Muscle of arm (tissue), 14 donors: ENCODE measurements at places on chromosomes 1 and 21. TPM values are rescaled to one million over a fixed set of nuclear protein-coding genes. Genes with fewer than 3 reads are reported as not detected.

GRCh38 chr1:26856181-26856580 lies 6.8 kb upstream of the SFN start:
- no peak for DNase-seq

ZSWIM5 gene
- polyA plus RNA-seq = 1.4 TPM

DNA sequence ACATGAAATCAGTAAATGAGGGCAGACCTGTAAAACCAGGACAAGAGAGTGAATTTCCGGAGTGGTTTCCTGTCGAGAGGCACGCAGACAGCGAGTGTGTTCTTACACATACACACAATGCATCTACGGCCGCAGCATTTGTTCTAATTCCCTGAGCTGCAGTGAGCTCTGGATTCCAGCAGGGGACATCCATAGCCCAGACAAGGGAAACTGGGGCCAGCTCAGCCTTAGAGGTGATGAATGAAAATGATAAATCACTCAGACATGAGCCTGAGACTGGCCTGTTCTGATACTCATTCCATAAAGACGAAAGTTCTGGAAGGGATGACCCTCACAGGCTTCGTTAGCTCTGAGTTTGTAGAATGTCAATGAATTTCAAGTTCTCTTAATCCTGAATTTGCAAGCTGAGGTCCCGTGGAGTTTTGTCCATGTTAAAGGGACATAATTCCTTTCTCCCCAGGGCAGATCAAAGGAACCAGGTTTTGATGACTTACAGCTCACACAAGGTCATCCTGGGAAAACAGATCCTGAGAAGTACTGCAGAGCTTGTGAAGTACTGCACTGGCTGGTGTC lies 207.9 kb upstream of the C1orf87 start:
- DNase-seq = peak; percentile 80

DNA sequence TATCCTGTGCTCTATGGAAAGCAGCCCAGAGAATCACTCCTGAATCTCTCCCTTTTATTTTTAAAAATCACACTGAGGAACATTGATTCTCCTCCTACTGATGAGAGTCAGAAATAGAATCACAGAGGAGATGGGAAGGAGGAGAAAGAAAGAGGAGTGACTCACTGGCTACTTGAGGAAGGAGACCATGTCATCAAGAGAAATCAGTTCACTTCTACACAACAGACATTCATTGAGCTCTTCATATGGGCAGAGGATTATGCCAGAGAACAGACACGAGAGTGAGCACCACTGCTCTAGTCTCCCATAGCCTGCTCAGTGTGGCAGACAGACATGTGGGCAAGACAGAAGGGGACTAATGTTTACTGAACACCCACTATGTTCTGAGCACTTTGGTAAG lies 44.2 kb downstream of the RAB3B start:
- no peak for DNase-seq

DNA sequence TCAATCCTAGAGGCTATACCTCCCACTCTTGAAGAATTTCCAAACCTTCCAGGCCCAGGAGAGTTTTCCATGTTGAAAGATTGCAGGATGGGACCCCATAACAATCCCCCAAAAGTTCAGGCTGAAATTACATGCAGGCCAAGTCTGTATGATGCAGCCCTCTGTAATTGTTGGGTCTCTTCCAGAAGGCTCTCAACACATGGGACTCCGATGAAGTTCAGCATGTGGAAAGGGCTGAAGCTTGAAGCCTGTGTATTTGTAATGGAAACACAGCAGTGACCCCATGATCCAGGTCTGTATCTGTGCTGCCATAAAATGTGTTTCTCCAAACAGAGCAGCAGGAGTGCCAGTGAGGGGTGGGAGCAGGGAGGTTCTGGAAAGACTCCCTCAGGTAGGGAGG lies 202.5 kb upstream of the LYPLAL1 start:
- DNase-seq = peak; percentile 87

- DNase-seq = peak; percentile 46
Measured at GRCh38 chr1:183711741-183712361, 58.7 kb upstream of the APOBEC4 start.

DNA sequence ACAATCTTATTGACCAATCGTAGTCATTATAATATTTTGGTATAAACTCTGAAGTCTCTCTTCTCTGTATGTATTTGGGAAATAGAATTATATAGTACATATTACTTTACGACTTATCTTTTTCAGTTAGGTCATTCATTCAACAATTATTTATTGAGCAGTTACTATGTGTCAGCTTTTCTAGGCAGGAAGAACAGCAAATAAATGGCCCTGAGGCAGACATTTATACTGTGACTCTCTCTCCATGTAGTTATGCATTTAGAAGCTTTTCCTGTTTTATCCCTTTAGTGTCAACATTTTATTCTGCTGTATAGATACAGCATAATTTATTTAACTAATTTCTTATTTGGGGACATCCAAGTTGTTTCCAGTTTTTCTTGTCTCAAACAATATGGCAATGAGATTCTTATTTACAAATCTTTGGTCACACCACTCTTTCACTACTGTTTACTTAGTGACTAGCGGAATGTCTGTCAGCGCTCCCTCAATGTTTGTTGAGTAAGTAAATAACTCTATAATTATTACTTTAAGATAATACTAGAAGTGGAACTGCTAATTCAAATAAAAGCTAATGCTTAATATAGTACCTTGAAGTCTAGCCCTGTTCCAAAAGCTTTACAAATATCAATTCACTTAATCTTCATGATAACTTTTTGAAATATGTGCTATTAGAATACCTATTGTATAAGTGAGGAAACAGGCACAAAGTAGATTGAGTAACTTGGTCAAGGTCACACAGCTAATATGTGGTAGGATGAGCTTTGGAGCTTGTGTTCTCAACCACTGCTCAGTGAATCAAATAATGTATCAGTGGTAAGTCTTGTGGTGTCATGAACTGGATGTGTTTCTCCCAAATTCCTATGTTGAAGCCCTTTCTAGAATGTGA lies 465.6 kb downstream of the SIPA1L2 start:
- DNase-seq = no peak

GRCh38 chr1:222561656-222562055 lies 13.8 kb upstream of the HHIPL2 start:
- DNase-seq = no peak

DNA sequence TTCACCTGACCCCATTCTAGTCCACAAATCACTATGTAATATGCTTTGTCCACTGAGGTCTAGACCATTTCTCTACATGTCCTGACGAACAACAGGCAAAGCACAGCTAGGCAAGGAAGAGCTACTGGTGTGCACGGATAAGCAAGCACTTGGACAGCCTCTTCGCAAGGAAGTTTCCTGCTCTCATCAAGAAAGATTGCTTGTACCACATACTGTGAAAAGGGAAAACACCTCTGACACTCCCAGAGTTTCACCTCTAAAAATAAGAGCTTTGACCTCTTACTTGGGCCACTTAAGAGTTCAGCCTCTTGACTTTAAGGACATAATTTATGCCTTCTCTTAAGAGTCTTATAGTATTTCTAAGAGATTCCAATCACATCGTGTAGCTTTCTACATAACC lies 36.0 kb upstream of the LPAR3 start:
- DNase-seq = no peak

DNA sequence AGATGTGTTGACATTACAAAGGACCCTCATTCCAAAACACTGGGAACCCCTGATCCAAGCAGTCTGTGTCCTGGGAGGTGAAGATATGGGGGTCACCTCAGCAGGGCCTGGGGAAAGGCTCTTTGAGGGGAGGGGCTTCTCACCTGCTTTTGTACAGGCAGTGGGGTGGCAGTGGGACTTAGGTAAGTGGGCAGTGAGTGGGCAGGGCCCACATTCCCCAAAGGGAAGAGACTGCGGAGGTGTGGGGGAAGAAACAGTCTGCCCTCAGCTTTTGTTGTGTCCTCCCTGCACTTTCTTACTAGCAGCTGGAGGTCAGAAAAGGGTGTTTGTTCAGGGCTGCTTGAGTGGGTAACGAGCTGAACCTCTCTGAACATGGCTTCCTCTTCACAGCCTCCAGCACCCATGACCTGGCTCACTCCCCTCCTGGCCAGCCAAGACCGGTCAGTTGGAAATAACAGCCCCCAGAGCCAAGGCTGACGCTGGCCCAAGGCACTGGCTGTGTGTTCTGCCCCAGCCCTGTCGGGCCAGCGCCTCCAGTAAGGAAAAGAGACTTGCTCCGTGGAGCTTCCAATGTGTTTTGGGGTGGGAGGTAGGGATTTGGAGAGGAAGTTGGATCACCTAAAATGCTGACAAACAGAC lies 173.5 kb downstream of the PSMG1 start:
- no peak for DNase-seq

CHRM3 gene
- 2.0 TPM for polyA plus RNA-seq

GRCh38 chr1:185912504-185912903 lies 178.3 kb downstream of the HMCN1 start:
- DNase-seq = no peak
